Activated B cell treated with CpG ODN at 0.5 μM for 24 hours (primary cell): ENCODE measurements at places on chromosomes 1 and 21. TPM values are rescaled to one million over a fixed set of nuclear protein-coding genes. Genes with fewer than 3 reads are reported as not detected.

GRCh38 chr1:27394925-27395324 is 2.5 kb downstream of the GPR3 start:
- DNase-seq: no peak

DNA sequence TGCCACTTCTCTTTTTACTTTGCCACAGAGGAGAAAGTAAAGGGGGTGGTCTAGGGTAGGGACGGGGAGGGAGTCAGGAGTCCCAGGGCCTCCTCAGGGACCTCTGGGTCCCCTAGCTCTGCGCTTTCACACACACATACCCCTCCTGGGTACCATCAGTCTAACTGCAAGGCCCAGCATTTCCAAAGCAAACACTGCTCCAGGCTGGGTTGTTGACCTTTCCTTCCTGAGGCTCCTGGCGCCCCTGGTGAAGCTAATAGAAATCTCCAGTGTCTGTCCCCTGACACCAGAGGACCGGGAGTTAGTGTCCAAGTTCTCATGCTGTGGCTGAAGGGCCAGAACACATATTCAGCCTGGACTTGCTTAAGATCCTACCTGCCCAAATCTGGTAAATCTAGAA is 3.9 kb downstream of the TMEM63A start:
- DNase-seq: no peak

Gene NID1
- 0.04 and 0.10 TPM in 2 replicates for total RNA-seq

DNA sequence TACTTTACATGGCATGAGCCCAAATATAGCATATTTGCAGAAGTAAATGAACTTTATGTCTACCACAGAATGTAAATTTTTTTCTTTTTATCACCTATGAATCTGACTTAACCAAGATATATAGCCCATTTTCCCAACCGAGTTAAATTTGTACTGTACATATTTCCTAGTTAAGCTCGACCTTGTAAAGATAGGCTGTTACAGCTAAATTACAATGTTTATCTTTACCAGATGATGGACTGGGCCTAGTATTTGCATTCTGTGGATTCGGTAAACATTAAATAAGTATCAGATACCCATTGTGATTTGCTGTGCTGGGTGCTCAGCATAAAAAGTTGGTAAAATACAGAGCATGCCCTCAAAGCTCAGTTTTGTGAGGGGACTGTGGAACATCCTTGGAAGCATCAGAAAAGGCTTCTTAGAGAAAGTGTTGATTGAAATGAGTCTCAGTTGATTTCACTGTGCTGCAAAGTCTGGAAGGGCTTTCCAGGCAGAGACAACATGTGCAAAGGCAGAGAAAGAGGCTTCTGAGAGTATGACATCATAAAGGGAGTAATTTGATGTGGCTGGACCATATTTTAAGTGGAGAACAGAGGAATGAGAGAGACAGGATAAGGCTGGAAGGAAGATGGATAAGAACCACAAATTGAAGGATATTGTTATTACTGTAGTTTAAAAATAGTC is 27.4 kb downstream of the MORC3 start:
- DNase-seq: no peak

GRCh38 chr1:24688033-24688432 is 44.9 kb downstream of the SRRM1 start:
- DNase-seq: no peak
